ENCODE measurements at places on chromosomes 7 and 10.

GRCh38 chr10:78438907-78439809 is 405.5 kb downstream of the RPS24 start:
- DNase-seq = no peak

- DNase-seq = no peak
These were observed 89.6 kb upstream of the C7orf33 start for GRCh38 chr7:148500978-148501377.

GRCh38 chr10:84159076-84159685 is 14.4 kb upstream of the GPR15LG start:
- DNase-seq = no peak

- DNase-seq = no peak
These were observed 409.1 kb downstream of the SDK1 start for GRCh38 chr7:3710122-3710521.

- no peak for DNase-seq
These were observed 16.1 kb downstream of the HTRA1 start for GRCh38 chr10:122477436-122477835.

GRCh38 chr10:68633281-68633680 is 73.1 kb downstream of the TET1 start:
- no peak for DNase-seq

- no peak for DNase-seq
These were observed 171.7 kb downstream of the FAM107B start for GRCh38 chr10:14602807-14603533.

DNA sequence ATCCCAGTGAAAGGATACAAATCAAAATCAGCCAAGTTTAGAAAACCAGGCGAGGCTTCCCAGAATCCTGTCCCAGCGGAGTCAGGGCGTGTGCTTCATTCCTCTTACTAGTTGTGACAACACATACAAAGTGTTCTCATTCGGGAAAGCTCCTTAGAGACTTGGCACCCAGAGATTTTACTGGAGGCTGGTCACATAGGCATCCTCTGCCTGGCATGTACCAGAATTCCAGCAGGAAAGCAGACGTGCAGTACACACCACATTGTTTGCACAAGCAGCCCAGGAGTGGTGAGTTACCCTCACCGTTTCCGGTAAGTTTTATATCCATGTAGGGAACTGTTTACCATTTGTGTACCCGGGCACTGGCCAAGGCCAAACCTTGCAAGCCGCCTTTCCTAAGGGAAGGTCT is 34.9 kb downstream of the MMRN2 start:
- DNase-seq = no peak

Measured in stromal cell of bone marrow (primary cell).